ENCODE measurements at places on chromosomes 5 and 9. TPM values are rescaled to one million over a fixed set of nuclear protein-coding genes. Genes with fewer than 3 reads are reported as not detected.

Gene ZNF454
- polyA plus RNA-seq: 0.16 TPM

DNA sequence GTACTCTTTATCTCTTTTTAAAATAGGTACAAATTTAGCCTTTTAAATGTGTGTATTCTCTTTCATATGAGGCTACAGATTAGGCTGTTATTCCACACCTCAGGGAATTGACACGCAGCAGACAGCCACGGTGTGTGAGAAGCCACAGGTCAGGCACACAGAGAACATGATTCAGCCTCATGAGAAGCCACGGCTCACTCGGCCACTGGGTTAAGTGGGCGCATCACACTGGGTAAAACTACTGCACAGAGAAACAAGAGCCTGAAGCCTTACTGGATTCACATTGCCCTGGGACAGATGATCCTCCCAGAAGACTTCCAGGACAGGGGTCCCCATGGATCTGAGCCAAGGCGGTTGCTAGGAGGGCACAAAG lies 28.2 kb downstream of the LPCAT1 start:
- no peak for DNase-seq

- DNase-seq: no peak
These were observed 656.3 kb upstream of the ZNF608 start for GRCh38 chr5:125402787-125403186.

DNA sequence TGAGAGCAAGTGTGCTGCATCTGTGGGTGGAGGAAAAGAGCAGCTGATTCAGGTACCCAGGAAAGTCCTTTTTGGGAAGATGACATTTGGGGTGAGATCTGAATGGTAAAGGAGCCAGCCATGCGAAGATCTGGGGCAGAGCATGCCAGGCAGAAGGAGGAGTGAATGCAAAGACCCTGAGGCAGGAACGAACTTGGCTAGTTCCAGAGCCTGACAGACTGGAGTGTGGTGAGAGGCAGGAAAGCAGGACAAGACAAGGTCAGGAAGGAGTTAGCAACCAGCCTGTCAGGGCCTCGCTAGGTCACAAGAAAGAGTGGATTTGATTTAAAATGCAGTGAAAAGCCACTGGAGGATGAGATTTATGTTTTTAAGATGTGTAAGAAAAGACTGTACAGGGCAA lies 28.2 kb downstream of the RGS7BP start:
- no peak for DNase-seq

DNA sequence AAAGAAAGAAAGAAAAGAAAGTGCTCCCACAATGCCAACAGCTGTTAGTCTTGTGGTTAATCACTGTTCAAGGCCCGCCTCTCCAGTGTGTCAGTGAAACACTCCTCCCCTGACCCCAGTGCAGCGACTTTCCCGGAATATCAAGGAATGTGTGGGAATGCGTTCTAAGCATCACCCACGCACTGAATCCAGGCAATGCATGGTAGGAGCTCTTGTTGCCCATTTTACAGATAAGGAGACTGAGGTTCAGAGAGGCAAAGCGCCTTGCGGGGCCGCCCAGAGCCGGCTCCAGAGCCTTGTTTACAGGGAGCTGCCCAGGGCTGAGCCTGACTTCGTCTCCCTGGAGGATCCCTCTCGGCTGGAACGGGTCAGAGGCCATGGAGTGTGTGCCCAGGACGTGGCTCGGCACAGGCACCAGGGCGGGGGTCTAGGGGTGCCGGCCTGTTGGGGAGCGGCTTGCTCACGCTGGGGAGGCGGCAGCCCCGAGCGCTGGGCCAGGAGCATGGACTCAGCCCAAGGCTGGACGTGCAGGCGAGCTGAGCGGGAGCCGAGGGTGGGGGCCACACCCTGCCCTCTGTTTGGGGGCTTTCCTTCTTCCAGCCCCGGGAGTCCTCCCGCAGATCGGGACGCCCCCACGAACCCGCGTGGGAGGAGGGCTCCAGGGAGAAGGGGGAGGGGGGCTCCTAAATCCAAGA lies 823 bp downstream of the ST6GALNAC6 start:
- peak; percentile 50 for DNase-seq
